Foreskin keratinocyte (primary cell): ENCODE measurements at places on chromosomes 7 and 10. TPM values are rescaled to one million over a fixed set of nuclear protein-coding genes. Genes with fewer than 3 reads are reported as not detected.

ASB13 gene
- 15.6 and 16.6 TPM in 2 replicates for total RNA-seq

INTS1 gene
- 57.2 and 58.9 TPM in 2 replicates for total RNA-seq

OPN1SW gene
- total RNA-seq = not detected in 2 replicates

PDLIM1 gene
- total RNA-seq = 256 and 304 TPM in 2 replicates

LRRC4 gene
- 0.07 and 0.35 TPM in 2 replicates for total RNA-seq

NOD1 gene
- total RNA-seq = 5.7 and 5.9 TPM in 2 replicates

GPR26 gene
- not detected in 2 replicates for total RNA-seq
